Activated CD4-positive, alpha-beta T cell treated with anti-CD3 and anti-CD28 coated beads, Interleukin-2, amount 50 U/mL, for 16 hours (primary cell): ENCODE measurements at places on chromosomes 12 and 14.

DNA sequence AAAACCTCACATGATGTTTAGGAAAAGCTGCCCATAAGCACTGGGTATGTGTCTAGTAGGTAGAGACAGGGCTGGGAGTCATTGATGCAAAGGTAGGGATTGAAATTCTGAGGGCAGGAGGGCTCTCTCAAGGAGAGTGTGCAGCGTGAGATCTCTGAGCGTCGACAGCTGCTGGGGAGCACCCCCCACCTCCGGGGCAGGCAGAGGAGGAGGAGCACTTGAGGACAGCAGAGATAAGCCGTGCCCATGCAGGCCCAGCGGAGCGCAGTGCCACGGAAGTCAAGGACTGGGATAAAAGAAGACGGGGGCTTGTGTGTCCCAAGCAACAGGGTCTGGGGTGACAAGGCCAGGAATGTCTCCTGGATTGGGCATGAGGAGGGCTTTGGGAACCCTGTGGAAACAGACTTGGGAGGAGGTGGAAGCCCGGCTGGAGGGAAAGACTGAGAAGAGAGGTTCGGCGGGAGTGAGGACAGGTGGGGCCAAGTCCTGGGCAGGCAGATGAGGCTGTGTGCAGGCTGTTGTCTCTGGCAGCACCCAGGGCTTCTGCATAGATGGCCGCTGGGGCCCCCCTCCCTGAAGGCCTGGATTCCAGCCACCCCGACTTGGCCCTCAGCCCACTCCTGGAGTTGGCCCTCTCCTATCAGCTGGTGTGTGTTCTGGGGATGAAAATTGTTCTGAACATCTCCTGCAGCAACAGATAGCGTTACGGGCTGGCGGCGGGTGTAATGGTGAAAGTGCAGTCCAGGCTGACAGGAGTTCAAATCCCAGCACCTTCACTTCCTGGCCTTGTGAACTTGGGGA, 1.9 kb downstream of the CACNA2D4 start:
- DNase-seq: no peak

DNA sequence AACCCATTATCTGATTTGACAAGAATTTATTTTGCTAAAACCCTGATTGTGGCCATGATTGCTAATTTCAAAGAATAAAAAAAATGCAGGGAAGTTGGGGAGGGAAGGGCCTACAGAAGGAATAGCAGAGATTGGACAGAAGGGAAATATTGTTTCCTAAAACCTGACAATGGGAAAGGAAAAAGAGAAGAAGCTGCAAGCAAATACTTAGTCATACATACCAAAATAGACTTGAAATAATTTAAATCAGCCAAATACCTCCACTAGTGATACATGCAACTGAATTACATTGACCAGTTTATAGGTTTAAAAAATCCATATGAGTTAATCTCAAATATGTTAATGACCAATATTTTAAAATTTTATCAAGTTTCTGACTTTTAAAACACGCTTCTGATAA, 75.1 kb downstream of the PELI2 start:
- no peak for DNase-seq

- DNase-seq: peak; percentile 42
These were observed 7.7 kb downstream of the ENDOU start for GRCh38 chr12:47717443-47718193.

- DNase-seq: peak; percentile 9
These were observed 3.2 kb downstream of the TDRD9 start for GRCh38 chr14:103931422-103931821.

- DNase-seq: no peak
These were observed 331.8 kb upstream of the SFSWAP start for GRCh38 chr12:131378861-131379665.

DNA sequence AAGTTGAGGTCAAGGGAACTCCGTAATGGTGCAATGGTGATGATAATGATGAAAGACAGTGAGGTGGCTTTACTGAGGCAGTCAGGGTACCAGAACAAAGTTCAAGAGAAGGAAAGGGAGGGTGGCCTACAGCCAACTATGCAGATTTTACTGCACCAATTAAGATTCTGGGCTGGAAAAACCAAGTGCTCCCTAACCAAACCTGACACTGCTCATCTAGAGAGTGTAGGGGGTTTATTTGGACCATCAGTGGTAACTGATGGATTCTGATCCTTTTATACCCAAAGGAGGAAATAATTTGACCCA, 387 bp downstream of the LRRC9 start:
- no peak for DNase-seq

DNA sequence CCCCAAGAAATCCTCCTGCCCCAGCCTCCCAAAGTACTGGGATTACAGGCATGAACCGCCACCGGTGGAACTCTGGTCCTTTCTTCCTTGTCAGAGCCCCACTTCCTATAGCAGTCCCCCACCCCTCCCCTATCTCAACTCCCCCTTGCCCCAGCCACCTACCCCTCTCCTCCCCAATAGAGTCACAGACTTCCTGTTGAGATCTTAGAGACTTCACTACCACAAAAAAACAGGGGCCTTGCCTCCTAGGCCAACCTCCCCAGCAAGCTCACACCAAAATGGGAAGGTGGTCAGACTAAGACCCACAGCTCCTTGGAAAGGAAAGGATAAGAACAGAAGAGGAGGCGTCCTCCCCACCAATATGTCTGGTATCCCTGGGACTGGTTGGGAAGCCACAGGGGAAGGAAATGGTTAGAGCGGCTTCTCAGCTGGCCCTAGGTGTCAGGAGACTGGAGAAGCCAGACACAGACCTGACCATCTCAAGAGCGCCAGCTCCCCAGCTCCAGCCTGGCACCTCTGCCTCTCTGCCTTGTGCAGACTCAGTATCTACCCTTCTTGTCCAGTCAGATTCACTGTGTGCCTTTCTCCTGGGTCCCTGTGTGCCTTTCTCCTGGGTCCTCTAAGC, 8.5 kb downstream of the ITGB7 start:
- DNase-seq: peak; percentile 39

DNA sequence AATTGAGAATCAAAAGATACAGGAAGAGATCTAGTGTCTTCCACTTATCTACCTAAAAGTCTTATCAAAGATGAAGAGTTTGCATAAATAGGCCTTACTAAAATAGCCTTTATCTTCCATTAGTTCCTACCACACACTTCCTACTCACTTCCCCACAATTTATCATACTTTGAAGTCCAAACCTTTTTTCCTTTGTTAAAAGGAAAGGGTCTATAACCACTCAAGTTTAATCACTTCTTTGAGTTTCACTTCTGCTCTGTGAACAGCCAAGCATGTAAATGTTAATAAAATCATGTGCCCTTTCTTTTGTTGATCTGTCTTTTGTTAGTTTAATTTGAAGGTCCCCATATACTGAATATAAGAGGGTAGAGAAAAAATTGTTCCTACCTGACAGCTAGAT, 114.5 kb downstream of the PHLDA1 start:
- no peak for DNase-seq

DNA sequence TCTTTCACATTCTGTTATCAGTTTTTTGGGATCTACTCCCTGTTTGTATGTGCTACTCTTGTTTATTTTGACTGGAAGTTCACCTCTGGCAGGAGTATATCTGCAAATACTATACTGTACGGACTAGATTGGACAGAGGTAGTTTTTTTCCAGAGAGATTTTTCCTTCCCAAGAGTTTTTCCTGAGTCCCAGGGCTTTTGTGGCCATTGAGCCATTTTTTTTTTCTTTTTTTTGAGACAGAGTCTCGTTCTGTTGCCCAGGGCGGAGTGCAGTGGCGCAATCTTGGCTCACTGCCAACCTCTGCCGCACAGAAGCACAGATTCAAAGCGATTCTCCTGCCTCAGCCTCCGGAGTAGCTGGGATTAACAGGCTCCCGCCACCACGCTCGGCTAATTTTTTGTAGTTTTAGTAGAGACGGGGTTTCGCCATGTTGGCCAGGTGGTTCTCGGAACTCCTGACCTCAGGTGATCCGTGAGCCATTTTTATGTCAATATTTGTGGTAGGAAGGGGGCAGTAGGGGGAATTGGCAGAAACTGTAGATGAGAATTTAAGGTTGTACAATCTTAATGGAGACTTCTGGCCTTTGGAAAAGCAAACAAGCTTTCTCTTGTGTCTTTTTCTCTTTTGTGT, 19.4 kb downstream of the KTN1 start:
- no peak for DNase-seq

DNA sequence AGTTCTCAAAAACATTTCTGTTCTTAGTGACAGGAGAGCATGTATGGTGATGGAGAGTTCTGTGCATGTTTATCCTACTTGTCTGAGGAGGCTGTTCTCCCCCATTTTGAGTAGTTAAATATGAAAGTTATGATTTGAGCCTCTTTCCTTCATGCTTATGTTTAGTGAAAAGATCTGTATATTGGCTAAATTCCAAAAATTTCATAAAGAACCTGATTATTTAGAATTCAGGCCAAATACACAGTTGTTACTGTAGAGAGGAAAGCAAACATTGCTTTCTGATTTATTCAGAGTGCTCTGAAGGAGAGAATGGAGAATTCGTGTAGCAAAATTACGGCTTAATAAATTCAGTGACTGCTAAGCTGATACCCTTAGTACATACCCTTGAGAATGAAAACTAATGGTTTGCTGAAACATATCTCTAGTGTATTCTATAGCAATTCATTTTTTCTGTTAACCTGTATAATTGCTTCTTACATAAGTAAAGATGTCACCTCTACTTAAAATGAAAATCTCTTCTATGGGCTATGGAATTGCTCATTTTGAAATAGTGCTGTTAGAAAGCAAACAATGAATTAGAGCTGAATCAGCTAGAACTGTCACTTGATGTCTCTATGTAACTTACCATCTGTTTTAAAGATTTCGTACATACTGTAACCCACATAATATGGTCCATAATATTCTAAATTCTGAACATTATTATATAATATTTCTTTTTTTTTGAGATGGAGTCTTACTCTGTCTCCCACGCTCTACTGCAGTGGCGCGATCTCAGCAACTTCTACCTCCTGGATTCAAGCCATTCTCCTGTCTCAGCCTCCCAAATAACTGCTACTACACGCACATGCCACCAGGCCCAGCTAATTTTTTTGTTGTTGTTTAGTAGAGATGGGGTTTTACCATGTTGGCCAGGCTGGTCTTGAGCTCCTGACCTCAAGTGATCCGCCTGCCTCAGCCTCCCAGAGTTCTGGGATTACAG, 417.0 kb upstream of the RGS6 start:
- no peak for DNase-seq

DNA sequence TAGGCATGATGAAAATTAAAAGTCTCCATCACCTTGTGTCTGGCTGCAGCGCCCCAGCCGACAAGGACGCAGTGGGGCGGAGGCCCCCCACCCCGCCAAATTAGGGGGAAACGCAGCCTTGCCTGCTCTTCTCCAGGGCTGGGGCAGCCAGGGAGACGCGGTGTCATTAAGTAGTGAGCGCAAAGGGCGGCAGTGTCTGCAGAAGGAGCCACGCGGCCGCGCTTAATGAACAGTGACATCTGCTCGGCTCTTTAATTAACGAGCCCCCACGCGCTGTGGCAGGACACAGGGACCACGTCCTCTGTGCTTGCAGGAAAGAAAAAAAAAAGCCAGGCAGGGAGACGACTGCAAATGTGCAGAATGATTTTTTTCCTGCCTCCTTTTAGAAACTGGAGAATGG, 93.4 kb upstream of the NCOR2 start:
- no peak for DNase-seq

DNA sequence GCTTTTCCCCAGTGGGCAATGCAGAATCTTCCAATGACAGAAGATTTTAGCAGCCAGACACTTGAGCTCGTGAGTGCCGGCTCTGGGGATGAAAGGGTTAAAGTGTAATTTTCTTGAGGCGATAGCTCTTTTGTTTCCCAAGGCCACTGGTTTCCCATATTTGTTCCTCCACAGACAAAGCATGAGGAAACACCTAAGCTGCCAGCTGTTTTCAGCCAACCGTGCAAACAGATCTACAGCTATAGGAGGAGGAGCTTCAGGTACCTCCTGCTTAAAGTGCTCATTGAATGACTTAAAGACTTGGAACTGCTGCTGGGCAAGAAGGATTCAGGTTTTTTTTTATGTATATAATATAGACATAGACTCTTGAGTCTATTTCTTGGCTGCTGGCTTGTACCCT, 1311.5 kb downstream of the TMEM121 start:
- no peak for DNase-seq

- DNase-seq: no peak
These were observed 344.1 kb upstream of the LMO3 start for GRCh38 chr12:16949871-16950667.

DNA sequence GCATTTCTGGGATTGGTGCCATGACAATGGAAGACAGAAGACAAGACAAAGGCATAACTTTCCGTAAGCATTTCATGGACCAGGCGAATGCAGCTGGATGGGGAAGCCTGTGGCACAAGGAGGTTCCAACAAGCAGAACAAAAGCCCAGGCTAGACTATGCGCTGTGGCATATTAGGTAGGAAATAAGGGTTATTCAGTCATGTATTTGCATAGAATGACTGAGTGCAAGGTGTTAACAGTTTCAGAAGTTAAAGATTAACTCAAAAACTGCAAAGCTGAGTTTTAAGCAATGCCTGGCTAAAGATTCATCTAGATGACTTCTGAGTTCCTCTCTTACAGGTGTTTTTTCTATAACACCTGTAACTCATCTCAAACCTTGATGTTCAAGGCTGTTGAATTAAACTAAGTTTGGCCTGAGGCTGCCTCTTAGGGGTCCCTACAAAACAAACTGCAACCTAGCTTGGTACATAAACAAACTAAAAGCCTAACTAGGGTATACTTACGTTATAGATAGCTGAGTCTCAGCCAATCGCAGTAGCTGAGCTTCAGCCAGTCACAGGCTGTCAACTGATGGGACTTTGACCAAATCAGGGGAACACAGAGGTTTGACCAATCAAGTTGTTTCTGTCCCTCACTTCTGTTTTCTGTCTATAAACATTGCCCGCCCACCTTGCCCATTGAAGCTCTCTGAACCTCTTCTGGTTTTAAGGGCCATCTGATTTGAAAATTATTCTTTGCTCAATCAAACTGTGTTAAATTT, 52.2 kb upstream of the PLBD1 start:
- DNase-seq: no peak

GRCh38 chr12:105590571-105590970, 260.1 kb downstream of the C12orf75 start:
- DNase-seq: no peak

DNA sequence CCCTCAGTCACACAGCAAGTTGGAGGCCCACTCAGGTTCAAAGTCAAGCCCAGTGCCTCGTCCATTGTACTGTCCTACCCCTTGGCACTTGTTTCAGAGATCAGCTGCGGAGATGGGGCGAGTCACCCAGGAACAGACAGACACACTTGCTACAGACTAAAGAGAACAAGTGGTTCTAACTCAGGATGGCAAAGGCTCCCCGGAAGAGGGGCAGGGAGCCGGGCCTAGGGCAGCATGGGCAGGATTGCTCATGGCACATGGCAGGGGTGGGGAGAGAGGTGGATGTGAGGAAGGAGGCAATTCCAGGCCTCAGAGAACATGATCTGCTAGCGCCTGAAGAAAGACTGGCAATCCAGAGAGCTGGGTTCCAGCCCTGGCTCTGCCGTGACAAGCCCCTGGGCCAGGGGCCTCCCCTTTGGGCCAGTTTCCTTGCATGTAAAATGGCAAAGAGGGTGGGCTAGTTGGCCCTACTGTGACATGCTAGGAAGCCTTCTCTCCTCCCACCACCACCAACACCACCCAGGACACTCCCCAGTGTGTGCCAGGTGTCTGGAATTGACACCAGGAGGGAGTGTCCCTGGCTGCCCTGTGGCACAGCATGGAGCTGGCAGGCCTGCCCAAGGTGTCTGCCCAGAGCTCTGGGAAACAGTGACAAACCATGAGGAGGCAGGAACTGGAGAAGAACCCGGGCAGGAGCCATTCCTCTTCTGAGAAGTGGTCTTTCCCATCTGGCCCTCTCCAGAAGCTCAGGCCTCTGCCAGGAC, 24.0 kb upstream of the IRF2BPL start:
- no peak for DNase-seq
